ENCODE measurements at places on chromosomes 7 and 10. TPM values are rescaled to one million over a fixed set of nuclear protein-coding genes. Genes with fewer than 3 reads are reported as not detected.

- no peak for DNase-seq
Observed at GRCh38 chr10:76251841-76252671, 820.6 kb downstream of the LRMDA start.

GRCh38 chr7:157476201-157476600, 139.4 kb downstream of the DNAJB6 start:
- DNase-seq: peak; percentile 58

GRCh38 chr10:124144536-124144935, 51.1 kb upstream of the CHST15 start:
- DNase-seq: no peak

- no peak for DNase-seq
Observed at GRCh38 chr10:29732918-29733317, 98.1 kb upstream of the SVIL start.

GRCh38 chr7:129827467-129827990, 125.2 kb downstream of the UBE2H start:
- no peak for DNase-seq

DNA sequence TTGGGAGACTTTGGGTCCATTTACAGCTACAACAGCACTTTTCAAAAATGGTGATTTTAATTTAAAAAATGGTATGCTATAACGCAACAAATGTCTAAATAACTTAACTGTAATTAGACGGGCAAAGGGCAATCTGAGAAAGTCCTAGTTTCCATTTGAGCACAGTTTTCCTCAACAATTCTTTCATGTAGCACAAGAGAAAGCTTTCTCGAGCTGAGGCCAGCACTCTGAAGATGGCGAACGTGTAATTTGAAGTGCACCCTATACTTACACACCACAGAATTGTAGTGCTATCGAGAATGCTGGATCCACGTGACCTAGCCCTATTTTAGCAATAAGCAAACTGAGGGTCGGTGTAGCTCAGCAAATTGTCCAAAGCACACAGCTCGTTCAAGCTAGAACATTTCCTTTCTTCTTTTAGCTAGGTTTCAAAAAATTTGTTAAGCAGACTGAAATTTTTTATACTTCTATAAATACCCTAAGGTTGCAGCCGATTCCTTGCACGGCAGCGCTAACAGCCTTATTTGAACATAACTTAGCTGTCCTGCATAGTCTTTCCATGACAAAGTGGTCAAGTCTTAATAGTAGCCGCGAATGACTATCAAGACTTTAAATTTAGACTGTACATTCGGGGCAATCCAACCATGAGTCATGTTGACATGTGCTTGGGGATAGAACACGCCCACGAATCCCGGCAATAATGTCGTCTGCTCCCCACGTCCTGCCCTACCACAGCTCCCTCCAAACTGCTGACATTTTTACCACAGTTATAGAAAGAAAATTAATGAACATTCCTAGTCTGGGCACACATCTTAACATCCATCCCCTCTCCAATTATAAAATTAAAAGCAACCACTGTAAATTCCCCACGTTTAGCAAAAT, 10.0 kb downstream of the KLF6 start:
- peak; percentile 82 for DNase-seq

- DNase-seq: no peak
Observed at GRCh38 chr7:51430480-51431086, 114.0 kb upstream of the COBL start.

DNA sequence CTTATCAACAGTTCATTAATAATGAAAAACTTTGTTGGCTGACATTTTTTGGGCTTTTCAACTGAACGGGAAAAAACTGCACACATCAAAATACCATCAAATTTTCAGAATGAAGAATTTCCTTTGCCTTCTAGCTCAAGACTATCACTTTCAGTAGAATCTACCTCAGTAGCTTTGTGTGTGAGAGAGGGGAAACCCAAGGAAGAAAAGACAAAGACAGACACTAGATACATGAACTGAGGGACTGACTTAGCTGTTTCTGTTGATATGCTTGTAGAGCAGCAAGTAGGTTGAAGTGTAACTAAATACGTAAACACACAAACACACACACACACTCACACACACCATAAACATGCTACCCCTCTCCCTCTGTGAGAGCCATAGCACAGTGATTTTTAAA, 257.1 kb downstream of the CDK14 start:
- no peak for DNase-seq

DNA sequence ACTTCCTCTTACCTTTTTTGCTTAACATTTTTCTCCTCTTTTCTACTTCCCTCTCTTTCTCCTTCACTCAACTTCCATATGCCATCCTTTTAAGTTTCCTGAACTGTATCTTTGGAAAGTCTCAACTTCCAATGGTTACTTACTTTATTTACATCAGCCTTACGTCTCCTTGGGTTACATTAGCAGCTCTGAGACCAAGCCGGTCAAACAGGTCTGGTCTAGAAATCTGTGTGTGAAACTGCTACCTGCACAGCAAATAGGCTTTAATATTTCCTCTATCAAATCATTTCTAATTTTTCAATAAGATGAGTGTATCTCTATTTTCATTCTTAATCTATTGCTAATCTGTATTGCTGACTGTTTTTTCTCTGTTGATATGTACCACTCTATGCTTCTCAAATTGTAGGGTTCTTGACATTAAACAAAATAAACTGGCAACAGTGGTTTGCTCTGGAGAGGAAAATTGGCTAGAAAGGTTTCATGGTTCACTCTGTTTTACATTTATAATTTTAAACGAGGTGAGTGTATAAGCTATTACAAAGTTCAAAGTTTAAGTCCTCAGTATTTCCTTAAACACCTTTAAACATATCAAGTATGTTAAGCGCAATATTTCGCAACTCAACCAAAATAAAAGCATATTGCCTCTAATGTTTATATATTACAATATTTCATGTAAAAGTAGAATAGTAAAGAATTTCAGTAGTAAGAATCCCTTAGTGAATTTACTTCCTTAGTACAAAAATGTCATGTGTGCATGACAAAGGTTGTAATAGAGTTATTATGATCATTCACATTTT, 3.6 kb upstream of the SEMA3C start:
- no peak for DNase-seq

DNA sequence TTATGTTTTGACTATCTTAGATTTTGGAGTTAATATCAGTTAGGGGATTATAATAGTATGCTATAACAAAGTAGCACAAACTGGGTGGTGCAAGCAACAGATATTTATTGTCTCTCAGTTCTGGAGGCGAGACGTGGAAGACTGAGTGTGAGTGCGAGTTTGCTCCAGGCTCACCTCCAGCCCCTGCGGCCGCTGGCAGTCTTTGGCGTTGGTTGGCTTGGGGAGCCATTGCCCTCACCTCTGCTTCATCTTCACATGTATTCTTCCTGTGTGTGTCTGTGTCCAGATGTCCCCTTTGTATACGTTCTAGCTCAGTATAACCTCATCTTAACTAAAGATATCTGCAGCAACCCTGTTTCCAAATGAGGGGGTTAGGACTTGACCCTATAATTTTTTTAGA, 343.9 kb upstream of the COBL start:
- DNase-seq: no peak

GRCh38 chr10:132376394-132376851, 20.6 kb upstream of the PWWP2B start:
- DNase-seq: peak; percentile 32

GRCh38 chr10:78209970-78210369, 176.3 kb downstream of the RPS24 start:
- DNase-seq: no peak

DNA sequence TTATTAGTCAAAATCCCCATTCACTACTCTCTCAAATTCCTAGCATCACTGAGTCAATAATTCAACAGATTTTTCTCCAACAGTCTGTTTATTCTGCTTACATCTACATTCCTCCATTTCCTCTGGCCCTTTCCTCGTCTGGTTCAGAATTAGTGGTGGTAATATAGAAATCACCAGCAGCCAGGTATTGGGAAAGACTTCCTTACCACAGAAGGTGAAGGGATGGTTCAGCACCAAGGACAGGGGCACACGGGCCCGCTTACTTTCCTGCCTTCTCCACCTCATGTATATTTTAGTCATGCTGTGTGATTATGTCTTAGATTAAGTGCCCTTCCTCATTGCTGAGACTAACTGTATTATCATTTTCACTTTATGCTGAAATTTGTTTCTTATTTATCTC, 70.4 kb upstream of the APBB1IP start:
- no peak for DNase-seq

DNA sequence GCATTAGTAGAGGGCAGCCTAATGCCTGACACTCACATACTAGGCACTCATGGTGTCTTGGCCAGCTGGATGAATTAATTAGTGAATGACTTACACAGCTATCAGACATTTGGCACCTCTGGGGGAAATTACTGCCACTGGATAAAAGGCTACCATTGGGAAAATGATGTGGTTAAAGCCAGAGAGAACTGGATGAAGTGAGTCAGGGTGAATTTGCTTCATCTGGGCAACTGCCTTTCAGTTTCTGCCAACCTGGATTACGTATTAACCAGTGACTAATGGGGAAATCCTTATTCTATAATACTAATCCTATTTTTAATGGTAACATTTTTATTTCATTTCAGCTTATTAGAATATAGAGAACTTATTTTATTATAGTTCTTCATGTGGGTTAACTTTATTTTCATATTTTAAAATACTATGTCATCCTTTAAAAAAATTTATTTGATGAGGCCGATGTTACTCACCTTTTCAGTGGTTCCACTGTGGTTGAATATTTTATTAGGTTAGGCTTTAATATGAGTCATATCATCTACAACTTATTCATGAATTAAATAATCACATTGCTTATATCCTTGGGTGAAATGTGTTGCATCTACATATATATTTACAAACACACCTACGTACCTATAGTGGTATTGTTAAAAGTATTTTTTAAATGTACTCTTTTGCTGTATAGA, 85.6 kb upstream of the CAPZA2 start:
- DNase-seq: no peak

DNA sequence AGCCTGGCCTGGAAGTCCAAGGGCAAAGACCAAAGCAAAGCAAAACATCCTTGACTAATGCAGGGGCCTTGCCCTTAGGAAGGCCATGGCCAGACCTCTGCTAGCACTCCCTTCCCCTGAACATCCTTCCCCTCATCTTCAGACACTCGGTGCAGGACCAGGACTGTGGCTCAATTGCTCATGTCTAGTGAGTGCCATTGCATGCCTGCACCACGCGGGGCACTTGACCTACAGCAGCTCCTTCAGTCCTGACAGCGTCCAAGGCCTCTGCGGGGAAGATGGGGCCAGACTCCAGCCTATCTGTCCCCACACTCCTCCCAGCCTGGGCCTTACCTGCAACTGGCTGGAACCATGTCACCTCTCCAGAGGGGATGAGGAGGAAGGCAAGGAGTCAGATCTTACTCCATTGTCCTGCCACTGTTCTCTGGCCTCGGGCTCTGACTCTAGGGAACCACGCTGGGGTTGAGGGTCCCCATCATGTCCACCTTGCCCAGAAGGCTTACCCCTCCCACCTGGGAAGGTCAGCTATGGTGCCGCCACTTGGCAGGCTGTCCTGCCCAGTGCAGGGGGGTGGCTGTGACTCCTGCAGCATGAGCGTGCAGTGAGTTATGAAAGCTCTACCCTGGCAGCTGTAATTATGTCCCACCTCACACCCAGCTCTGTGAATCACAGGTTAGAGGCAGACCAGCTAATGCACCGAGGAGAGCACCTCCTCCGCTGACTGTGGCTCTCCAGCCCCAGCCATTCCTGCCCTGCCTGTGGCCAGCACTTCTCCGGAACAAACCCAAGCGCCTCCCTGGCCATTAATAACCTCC, 16.1 kb downstream of the DRGX start:
- DNase-seq: no peak

GRCh38 chr7:151252961-151253711, 4.6 kb upstream of the SMARCD3 start:
- DNase-seq: no peak

GRCh38 chr10:1291178-1292090, 235.2 kb downstream of the WDR37 start:
- DNase-seq: peak; percentile 56

DNA sequence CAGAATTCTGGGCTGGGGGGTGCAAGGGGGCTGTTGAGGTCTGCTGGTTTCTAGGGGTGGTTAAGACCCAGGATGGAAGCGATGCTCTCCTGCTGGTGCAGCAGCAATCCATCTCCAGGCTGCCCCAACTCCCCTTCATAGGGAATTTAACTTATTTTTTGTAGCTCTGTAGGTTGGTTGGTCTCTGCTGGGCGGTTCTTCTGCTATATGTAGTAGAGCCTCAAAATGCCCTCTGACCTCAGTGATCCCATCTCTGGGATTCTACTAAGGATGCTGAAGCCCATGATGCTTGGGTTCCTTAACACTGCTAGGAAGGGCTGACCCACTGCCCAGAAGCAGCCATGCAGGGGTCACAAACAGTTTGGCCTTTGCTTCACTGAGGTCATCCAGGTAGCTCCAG, 49.2 kb downstream of the LRRC20 start:
- no peak for DNase-seq

GRCh38 chr7:155660059-155660757, 15.7 kb downstream of the RBM33 start:
- no peak for DNase-seq

DNA sequence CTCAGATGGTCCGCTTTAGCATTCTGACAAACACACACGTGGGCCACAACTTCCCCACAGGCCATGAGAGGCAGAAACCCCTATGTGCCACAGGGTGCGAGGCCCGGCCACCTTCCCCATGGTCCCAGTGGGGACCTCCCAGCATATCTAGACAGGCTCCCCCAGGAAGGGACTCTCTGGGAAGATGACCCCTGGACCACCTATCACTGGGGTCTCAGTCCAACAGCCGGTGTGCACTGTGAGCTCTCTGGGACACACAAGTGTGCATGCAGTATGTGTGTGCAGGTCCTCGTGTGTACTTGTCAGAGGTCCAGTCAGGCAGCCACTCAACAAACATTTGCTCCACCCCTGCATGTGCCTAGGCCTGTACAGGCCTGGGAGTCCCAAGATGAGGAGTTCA, 18.7 kb downstream of the GRID1 start:
- peak; percentile 33 for DNase-seq

DNA sequence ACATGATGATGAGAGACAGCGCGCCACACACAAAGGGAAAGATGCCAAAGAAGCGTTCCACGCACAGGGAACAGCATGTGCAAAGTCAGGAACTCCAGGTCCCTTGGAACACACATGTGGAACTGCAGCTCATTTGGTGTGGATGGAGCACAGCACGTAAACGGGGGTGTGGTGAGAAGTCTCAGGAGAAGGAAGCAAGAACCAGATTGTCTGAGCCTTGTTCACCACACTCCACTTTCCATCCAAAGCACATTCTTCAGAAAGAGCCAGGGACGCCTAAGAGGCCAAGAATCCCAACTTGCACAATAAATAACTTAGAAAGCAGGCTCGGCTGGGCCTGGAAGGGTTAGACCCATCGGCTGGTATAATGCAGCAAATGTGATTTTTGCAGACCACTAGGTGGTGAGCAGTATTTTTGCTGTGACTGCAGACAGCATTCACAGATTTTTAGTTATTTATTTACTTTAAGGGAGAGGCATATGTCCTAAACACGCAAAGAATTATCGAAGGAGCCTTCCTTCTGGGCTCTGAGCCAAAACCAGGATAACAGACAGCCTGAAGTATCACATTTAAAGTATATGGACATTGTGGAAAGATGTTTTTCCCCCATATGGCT, 27.9 kb upstream of the ASCC1 start:
- peak; percentile 63 for DNase-seq

- peak; percentile 87 for DNase-seq
Observed at GRCh38 chr10:97498841-97499560, at the start of gene UBTD1. TSS of gene UBTD1 (plus strand) at chr10:97498924. CDS start at chr10:97499204, 280 bp downstream.

The FRAT2 gene
- total RNA-seq: 8.6 TPM

The COX19 gene
- 17.0 TPM for total RNA-seq

The PARD3 gene
- 33.0 TPM for total RNA-seq

The ENO4 gene
- total RNA-seq: not detected

The VGF gene
- total RNA-seq: not detected

The NRCAM gene
- total RNA-seq: 0.93 TPM

The SPDYE2B gene
- not detected for total RNA-seq

The LRMDA gene
- total RNA-seq: 25.7 TPM

The OTUD1 gene
- total RNA-seq: 23.5 TPM

The ZNF22 gene
- 20.9 TPM for total RNA-seq

The SRRM3 gene
- 5.9 TPM for total RNA-seq

The COL13A1 gene
- 9.3 TPM for total RNA-seq

Data from aorta (tissue), 5 donors.